Myocyte (in vitro differentiated cells): ENCODE measurements at places on chromosomes 3 and 15. TPM values are rescaled to one million over a fixed set of nuclear protein-coding genes. Genes with fewer than 3 reads are reported as not detected.

A4GNT gene
- total RNA-seq, result not detected in 2 replicates

PPP4R2 gene
- 95.2 and 124 TPM in 2 replicates for total RNA-seq

ATP10A gene
- total RNA-seq, result 0.62 and 1.2 TPM in 2 replicates

DNAJA4 gene
- total RNA-seq, result 9.8 and 11.6 TPM in 2 replicates

FBXL22 gene
- total RNA-seq, result 26.5 and 39.5 TPM in 2 replicates

SYNM gene
- 4.0 and 12.0 TPM in 2 replicates for total RNA-seq

CAMK2N2 gene
- total RNA-seq, result not detected in 2 replicates

DNA sequence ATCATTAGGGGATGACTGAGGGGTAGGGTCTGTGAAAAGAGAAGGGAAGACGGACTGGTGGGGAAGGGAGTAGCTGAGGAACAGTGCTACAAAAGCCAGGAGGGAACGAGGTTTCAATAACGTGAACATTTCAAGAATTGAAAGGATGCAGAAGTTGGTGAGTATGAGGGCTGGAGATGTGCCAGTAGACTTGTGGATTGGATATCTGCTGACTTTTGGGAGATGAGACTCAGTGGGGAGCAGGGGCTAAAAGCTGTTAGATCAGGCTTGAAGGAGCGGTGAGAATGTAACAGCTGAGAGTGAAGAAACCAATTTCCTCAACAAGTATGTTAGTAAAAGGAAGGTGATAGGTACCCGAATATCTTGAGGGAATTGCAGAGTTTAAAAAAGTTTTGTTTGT is 65.2 kb downstream of the GTPBP8 start:
- no peak for DNase-seq

GRCh38 chr3:158709666-158710083 is 22.6 kb downstream of the RARRES1 start:
- DNase-seq, result peak; percentile 98

- DNase-seq, result peak; percentile 85
Measured at GRCh38 chr3:151835751-151836525, 22.0 kb downstream of the AADAC start.

DNA sequence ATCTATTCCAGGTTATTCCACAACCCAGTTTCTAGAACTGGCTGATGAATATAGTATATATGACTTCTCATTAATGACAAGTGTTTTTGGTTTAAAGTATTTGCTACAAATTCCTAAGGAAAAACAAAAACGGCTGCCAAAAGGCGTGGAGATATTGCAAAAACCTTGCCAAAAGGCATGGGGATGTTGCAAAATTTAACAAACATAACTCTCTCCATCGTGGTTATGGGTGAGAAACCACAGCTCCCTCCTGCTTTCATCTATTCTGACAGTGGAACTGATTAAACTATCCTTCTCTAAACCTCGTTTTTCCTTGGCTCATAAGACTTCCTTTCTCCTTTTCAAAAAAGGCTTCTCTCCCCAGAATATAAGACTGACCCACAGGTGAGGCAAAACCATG is 342.0 kb upstream of the PDZRN3 start:
- no peak for DNase-seq

GRCh38 chr3:47266709-47267489 is 15.7 kb downstream of the KIF9 start:
- DNase-seq, result peak; percentile 99

- no peak for DNase-seq
Measured at GRCh38 chr3:71703797-71704196, 21.4 kb downstream of the EIF4E3 start.

DNA sequence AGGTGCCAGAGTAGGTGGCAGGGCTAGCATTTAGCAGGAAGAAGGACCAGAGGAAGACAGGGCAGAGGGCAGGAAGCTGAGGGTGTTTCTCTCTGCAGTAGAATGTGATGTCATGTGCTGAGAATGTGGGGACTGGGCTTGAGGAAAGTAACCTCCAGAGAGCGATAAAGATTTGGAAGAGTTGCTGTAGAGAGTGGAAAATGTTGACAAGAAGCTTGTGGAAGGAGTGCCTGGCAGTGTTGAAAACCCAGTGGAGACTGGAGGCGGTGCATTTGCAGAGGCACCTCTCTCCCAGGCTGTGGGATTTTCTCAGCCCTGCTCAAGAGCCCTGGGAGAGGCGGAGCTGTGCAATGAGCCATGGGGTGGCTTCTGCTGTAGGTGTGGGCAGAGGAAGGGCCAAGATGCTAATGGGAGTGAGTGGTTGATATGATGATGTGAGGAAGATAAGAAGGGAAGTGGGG is 54.8 kb downstream of the MESD start:
- DNase-seq, result peak; percentile 45

- DNase-seq, result no peak
Measured at GRCh38 chr3:168532135-168532534, 436.4 kb upstream of the GOLIM4 start.

DNA sequence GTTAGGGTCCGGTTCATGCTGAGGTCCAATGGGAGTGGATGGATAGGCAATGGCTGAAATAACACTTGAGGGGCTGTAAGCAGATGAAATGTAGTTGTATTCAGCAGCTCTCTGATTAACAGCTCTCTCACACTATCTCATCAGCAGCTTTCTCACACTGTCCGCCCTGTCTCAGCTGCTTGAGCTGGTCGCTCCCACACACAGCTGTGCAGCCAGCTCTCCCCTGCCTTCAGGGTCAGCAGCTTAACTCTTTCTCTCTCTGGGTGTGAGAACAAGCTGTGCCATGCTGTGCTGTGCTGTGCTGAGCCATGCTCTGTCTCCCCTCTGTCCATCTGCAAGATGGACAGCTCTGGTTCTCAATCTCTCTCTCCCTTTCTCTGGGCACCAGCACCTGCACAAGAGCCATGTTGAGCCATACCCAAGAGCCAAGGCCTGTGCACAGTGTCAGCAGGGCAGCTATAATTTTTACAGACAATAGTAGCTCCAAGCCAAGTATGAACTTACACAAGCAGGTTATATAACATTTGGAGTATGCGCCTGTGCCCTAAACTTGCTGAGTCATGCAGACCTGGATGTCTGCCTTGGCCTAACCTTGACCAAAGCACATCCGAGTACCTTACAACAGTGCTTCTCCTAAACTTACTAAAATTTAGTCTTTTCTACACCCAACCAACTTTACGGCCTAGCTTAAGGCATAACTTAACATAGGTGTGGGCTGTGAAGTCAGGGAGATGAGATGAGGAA is 291.3 kb upstream of the TRIM42 start:
- DNase-seq, result peak; percentile 80

GRCh38 chr15:67117370-67117769 is 52.0 kb downstream of the SMAD3 start:
- no peak for DNase-seq

DNA sequence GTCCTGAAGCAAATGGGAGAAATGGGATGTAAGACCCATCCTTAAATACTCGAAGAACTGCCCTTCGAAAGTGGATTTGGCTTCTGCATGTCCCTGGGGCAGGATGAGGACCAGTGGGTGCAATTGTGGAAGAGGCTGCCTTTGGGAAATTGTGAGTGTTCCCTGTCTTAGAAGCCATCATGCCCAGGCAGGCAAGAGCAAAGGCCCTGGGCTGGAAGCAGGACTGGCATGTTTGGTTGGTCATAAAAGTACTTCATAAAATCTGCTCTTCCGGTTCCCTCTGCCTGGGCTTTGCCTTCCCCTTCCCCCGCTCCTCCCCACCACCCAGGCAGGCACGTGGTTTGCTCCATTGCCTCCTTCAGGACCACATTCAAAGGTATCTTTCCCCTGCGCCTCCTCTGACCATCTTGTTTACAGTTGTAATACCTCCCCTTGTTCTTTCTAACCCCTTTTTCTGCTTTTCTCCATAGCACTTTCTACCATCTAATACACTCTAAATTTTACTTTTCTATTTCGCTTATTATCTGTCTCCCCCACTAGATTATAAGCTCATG is 8.3 kb downstream of the MINAR1 start:
- DNase-seq, result no peak

DNA sequence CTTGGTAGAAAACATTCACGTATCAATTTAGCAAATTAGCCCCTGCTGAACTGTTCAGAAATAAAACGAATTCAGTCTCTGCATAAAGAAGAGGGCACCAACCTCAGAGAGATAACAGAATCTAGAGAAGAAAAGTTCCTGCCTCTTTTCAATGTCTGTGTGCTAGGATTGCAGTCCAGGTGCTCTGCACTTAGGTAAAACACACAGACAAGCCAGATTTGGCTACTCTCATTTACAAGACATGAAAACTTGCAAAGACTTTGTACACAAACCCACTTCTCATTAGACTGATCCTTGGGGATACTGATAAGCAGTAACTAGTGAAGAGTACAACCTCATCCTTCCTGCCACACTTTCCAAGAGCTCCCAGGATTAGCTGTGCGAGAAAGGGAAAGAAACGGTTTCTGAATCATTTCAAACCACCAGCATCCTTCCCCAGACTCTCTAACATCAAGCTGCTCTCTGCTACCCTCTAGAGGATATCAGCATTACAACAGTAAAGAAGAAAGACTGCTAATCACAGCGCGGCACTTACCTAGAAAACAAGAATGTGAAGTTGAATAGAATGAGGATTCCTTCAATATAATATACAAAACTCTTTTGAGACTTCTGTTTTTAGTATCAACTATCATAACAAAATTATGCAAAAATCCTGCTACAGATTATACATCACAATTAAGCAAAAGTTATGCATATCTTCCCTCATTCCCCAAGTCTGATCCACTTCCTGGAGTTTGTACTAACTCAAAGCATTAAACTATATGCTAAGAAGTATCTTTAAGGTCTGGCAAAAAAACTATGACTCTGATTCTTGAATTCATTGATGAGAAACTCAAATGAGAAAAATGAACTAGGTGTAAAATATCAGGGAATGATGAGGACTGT is 306.4 kb downstream of the MAGI1 start:
- peak; percentile 83 for DNase-seq

DNA sequence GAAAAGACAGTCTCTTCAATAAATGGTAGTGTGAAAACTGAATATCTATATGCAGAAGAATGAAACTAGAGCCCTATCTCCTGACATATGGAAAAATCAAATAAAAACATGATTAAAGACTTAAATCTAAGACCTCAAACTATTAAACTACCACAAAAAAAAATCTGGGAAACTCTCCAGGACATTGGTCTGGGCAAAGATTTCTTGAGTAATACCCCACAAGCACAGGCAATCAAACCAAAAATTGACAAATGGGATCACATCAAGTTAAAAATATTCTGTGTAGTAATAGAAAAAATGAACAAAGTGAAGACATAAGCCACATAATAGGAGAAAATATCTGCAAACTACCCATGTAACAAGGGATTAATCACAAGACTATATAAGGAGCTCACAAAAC is 286.4 kb downstream of the TBC1D5 start:
- no peak for DNase-seq

DNA sequence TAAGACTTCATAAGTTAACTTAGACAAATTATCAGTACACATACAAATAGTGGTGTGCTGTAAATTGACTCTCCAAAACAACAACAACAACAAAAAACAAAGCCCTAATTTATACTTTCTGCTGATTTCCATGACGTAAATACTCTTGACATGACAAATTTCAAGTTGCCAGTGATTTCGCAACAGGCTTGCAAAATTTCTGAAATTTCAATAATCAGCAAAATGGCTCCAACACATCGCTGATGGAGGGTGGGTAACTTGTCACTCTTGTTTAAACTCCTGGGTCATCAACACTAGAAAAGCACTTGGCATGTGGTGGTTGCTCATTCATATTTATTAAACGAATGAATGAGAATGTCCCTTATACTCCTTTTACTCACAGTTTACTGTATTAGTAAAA is 205.2 kb upstream of the SATB1 start:
- DNase-seq, result no peak

DNA sequence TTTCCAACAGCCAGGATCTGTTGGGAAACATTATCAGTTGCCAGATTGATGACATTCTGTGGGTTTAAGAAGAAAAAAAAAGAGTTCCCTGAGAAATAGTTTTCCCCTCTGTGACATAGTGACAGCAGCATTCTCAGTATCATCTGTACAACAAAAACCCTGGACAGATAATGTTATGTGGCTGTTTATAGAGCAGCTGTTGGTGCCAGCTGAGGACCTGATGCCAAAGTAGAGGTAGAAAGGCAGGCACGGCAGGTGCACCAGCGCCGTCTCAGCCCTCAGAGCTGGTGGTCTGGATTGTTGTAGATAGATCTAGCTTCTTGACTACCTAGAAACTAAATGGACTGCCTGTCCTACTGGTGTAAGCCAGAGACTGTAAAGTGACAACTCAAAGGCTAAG is 56.2 kb upstream of the FILIP1L start:
- peak; percentile 65 for DNase-seq

GRCh38 chr15:77033417-77033728 is 37.5 kb downstream of the TSPAN3 start:
- DNase-seq, result no peak
